ENCODE measurements at places on chromosomes 1 and 21.
A peak's percentile ranks its signal among the peaks of the same experiment; 100 is the strongest.

DNA sequence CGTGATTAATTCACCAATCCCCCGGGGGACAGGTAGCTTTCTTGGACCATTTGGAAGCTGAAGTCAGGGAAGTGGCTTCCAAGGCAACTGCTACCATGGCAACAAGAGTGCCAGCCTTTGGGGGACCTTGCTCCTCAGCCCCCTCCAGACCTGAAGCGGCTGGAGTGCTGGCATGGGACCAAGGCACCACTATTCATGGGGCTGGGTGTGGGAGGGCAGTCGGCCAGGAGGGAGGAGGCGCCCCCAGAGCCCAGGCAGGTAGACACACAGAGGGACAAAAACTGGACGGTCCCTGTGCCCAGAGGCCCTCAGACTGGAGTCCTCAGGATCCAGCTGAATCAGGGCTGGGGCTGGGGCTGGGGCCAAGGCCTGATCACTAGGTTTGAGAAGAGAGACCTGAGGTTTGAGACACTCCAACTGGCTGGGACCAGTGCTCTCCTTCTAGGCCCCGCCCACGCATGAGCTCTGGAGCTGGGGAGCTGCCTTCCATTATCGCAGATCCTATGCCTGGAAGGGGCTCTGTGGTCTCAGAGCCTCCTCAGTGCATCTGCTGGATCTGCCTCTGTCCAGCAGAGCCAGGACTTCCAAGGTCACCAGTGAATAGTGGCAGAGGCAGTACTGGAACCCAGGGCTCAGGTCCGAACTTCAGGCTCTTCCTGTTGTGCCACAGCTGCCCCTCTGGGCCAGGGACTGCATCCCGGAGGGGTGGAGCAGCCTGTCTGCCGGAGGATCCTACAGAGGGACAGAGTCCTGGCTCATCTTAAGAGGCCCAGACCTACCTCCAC, 3.3 kb upstream of the KNCN start:
- no peak for DNase-seq

GRCh38 chr1:93662481-93663207, 19.0 kb downstream of the BCAR3 start:
- no peak for DNase-seq

DNA sequence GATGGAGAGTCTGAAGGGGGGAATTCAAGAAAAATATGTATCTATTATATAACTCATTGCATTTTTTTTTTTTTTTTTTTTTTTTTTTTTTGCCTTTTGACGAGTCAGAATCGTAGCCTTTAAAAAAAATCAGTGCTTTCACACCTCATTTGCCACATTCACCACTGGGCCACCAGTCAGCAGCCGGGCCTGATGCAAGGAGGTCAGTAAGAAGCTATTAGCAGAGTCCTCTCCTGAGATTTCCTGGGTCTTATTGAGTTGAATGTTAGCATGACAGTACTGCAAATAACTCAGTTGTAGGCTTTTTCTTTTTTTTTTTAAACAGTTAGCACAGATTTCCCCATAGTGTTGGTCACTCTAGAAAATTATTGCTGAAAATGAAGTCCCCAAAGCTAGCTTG, 139.8 kb downstream of the SPATA17 start:
- no peak for DNase-seq

DNA sequence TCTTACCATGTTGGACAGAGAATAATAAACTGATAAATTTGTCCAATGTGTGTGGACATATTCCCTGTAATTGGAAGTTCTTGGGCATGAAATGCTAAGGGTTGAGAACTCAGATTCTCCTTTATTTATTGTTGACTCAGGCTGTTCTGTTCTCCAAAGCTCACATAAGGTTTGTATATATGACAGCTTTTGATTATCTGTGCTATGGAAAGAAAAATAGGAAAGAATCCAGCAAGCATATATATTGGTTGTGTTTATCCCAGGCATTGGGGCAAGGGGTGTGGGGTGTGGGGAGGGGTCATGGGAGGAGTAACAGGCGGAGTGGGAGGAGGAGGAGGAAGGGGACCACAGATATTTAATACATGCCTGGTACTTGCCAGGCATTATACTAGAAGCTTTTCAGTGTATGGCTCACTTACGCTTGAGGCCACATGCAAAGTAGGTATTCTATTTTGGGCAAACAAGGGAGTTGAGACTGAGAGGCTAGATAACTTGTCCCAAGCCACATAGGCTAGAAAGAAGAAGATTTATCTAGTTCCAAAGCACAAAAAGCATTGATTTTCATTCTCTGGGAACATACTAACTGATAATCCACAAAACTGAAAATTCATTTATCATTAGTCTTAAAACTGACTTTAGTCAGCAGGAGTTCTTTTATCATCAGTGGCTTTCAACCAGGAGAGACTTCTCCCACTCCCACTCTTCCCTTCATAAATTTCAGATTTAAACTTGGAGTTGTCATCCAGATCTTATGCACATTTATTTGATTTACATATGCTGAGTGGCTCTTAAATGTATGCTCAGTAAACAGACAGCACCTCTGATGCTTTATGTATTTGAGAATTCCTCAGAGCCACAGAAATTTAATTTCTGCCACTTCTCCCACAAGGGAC, 27.2 kb downstream of the NGF start:
- DNase-seq: no peak

DNA sequence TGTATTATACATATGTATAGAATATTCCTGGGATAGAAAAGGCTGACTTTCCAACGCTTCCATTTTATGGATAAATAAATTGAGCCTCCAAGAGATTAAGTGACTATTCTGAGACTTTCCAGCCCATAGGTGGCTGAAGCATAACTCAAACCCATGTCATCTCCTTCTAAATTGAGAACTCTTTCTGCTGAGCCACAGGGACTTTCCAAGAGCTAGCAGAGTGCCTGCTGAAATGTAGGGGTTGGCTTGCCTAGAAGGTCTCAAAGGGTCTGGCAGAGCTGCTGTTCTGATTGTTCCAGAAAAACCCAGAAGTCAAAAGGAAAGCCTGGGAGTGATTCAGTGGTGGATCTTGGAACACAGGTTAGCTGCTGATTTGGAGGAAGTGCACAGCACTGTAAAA, 146.4 kb upstream of the BEND5 start:
- no peak for DNase-seq

DNA sequence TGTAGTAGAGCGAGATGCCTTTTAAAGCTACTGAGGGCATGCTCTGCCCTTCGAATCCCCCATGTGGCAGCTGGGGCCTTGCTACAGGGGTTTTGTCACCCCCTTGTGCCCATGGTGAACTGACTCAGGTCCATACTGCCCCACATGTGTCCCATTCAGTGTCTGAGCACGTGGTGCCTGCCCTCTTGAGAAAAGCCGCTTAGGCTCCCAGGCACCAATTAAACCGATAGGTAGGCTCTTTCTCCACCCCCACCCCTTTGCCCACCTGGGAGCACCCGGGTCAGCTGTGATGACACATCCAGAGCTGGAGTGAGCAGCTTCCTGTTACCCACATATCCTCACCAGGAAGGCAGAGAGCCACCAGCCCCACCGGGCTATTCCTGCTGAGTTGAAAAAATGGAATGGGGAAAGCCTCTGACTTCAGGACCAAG, 30.5 kb downstream of the TMCC2 start:
- no peak for DNase-seq

- no peak for DNase-seq
These were observed 151.7 kb downstream of the NR5A2 start for GRCh38 chr1:200179126-200179780.

- no peak for DNase-seq
These were observed 134.9 kb downstream of the MATN1 start for GRCh38 chr1:30588311-30589073.

- no peak for DNase-seq
These were observed 48.1 kb downstream of the USP1 start for GRCh38 chr1:62484824-62485468.

GRCh38 chr1:161885003-161885402, 118.9 kb downstream of the ATF6 start:
- DNase-seq: no peak

DNA sequence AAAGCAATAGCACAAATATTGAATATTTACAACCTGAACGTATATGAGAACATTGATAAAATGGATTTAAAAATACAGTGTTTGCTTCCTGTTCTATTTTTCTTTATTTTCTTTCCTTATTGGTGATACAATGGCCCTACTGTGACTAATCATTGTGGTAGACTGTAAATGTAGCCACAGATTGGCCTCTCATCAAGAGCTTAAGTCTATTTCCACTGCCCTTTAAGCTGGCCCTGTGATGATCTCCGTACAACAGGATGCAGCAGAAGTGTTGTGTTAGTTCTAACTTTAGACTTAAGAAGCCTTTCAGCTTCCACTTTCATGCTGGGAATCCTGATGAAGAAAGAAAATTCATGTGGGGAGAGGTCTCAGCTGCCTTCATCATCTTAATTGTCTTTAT, 285.6 kb upstream of the B3GALT2 start:
- no peak for DNase-seq

DNA sequence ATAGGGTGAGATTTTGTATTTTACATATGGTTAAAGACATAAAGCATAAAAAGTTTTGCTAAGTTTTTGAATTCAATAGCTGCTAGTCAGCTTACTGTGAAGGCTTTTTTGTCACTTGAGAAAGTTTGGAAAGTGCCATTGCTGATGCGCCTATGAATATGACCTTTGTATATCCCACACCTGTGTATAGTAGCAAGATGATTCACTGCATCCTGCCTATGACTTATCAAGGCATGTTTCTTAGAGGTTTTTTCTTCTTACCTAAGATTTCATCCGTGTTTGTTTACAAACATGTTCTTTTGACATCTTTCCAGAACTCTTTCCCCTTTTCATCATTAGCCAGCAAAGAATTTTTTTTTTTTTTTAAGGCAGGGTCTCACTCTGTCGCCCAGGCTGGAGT, 51.5 kb downstream of the PRKAA2 start:
- DNase-seq: no peak

DNA sequence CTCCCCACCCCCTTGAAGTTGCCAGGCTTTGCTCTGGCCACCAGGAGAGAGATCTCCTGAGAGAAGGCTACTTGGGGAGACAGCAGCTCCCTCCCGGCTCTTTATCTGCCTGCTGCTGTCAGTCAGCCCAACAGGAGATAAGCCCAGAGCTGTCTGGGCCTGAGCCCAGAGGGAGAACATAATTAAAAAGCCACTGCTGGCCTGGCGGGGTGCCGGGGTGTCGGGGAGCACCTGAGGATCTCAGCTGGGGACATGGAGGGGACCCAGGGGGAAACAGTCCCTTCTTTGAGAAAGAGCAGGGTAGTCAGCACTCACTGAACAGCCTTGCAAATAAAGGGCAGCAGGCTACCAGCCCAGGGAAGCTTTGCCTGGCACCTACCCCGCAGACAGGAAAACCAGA, 17.9 kb downstream of the VWA5B1 start:
- DNase-seq: no peak

GRCh38 chr1:223704921-223705878, 7.1 kb upstream of the CAPN2 start:
- DNase-seq: no peak

DNA sequence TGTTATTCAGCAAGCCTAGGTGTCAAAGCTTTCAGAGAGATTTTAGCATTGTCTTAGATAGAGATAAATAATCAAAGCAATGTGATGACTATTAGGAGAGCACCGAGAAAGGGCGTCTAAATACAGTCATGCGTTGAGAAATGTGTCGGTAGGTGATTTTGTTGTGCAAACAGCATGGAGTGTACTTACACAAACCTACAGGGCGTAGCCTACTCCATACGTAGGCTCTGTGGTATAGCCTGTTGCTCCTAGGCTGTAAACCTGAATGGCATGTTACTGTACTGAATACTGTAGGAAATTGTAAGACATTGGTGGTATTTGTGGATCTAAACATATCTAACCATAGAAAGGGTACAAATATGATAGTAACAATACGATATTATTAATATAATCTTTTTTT, 31.8 kb downstream of the KIF1B start:
- no peak for DNase-seq

DNA sequence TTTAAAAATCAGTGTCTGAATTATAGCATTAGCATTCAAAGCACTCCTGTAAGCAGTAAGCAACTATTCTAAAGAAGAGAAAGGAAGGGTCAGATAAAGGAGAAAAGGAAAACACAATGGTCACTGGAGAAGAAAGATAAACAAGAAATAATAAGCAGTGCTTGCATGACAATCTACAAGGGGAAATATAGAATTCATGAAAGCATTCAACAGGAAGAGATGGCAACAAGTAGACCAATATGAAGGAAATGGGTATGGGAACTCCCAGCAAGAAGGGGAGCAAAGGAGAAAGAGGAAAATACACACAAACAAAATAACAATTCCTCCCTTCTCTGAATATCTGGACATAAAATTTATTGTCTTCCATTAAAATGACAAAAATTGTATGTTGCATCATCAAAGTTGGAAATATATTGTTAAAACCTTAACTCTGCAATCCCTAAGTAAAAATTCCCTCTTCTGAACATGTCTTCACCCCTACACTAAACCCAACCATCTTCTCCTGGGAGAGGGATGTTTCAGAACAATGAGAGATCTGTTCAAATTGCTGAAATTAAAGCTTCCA, 206.3 kb upstream of the SAMSN1 start:
- DNase-seq: no peak

- no peak for DNase-seq
These were observed 82.9 kb upstream of the DSCAM start for GRCh38 chr21:40929833-40930232.

- no peak for DNase-seq
These were observed 323.5 kb downstream of the ZNF326 start for GRCh38 chr1:90318431-90318830.

DNA sequence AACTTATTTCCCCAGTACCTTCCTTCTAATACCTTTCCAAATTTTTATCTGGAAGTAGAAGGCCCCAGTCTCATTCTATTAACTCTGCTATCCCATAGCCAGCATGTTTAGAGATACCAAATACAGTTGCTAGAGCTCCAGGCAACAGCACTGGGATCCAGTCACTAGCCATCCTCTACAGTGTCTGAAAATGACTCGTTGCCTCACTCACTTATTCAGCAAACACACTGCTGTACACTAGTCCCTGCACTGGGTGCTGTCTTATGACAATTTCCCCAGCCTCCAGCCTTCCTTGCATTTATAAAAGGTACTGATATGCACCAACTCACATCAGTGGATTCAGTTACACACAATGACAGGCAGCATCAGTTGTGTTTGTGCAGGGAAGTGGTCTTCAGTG, 179.0 kb downstream of the DSCAM start:
- DNase-seq: no peak

GRCh38 chr21:17386498-17386897, 126.3 kb upstream of the CXADR start:
- no peak for DNase-seq

GRCh38 chr1:66273656-66274055, 260.3 kb upstream of the SGIP1 start:
- DNase-seq: no peak

- no peak for DNase-seq
These were observed 31.1 kb downstream of the EEIG2 start for GRCh38 chr1:108590957-108591356.

GRCh38 chr1:210292231-210292871, 36.4 kb upstream of the HHAT start:
- DNase-seq: peak; percentile 19

DNA sequence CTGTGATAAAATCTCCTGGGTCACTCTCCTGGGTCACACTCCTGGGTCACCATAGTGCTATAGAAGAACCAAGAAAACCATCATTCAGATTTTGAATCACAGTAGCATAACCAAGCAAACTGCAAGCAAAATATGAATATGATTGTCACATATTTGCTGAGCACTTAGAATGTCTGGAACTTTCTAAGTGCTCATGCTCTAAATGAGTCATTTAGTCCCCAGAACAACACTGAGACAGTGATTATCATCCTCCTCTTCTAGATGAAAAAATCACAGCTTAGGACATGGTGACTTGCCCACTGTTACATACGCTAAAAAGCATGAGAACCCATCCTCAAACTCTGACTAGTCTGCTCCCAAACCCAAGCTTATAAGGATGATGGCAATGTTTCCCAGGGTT, 39.5 kb upstream of the DDAH1 start:
- no peak for DNase-seq

- DNase-seq: no peak
These were observed 8.9 kb downstream of the SKI start for GRCh38 chr1:2236695-2237677.

Measured in stimulated activated CD4-positive, alpha-beta T cell treated with anti-CD3 and anti-CD28 coated beads, Interleukin-15, amount 100 ng/mL, for 1 hour (primary cell).